GM23338 (cell line): ENCODE measurements at places on chromosomes 5 and 9. TPM values are rescaled to one million over a fixed set of nuclear protein-coding genes. Genes with fewer than 3 reads are reported as not detected.
A peak's percentile ranks its signal among the peaks of the same experiment; 100 is the strongest.

DNA sequence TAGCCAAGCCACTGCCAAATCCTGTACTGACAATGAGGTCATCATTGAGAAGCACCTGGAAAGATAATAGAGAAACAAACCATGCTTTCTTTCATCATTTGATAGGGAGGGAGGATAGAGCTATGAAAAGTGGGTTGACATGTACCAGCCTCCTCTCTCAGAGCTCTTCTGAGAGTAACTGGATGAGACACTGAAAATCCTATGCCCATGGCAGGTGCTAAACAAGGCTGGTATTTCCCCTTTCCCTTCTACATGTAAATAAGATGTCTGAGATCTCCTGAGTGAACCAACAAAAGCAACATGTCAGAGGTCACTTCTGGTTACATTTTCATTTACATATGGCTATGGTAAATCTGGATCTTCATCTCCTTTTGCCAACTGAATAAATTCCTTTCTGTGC lies 45.3 kb upstream of the TRAF1 start:
- H3K36me3 ChIP-seq = no peaks in the 10 kb centered on the region
- no peaks in the 10 kb centered on the region for H3K27me3 ChIP-seq
- peaks cover 7% of the 10 kb centered on the region for H3K4me1 ChIP-seq
- no peak overlapping the region for H3K4me3 ChIP-seq
- no peak for DNase-seq

DNA sequence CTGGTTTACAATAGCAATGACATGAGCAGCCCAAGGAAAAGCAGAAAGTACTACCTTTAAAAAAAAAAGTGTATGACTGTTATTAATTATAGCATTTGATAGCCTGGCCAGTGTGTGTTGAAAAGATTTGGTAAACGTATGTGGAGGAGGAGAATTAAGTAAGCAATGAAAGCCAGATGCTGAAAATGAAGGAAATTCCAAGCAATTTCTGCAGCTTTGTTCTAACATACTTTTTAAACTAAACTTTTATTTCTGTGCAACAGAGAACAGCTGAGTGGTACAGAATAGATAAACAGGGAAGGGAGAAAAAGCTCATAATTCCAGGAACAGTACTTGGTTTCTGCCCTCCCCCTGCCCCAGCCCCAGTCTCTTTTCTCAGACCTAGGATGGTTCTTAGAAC lies 252.6 kb downstream of the ADAMTSL1 start:
- H3K36me3 ChIP-seq = no peaks in the 10 kb centered on the region
- H3K4me3 ChIP-seq = no peak overlapping the region
- no peaks in the 10 kb centered on the region for H3K4me1 ChIP-seq
- H3K27ac ChIP-seq = no peak overlapping the region

GRCh38 chr5:54251981-54252380 lies 58.4 kb downstream of the ARL15 start:
- no peak overlapping the region for H3K4me3 ChIP-seq
- no peak overlapping the region for H3K27ac ChIP-seq
- H3K36me3 ChIP-seq = no peaks in the 10 kb centered on the region
- H3K27me3 ChIP-seq = no peaks in the 10 kb centered on the region
- no peaks in the 10 kb centered on the region for H3K4me1 ChIP-seq

GRCh38 chr9:34568774-34569173 lies 20.8 kb downstream of the CNTFR start:
- H3K27me3 ChIP-seq = no peaks in the 10 kb centered on the region
- no peak overlapping the region for H3K4me3 ChIP-seq
- peak; percentile 27 for DNase-seq

DNA sequence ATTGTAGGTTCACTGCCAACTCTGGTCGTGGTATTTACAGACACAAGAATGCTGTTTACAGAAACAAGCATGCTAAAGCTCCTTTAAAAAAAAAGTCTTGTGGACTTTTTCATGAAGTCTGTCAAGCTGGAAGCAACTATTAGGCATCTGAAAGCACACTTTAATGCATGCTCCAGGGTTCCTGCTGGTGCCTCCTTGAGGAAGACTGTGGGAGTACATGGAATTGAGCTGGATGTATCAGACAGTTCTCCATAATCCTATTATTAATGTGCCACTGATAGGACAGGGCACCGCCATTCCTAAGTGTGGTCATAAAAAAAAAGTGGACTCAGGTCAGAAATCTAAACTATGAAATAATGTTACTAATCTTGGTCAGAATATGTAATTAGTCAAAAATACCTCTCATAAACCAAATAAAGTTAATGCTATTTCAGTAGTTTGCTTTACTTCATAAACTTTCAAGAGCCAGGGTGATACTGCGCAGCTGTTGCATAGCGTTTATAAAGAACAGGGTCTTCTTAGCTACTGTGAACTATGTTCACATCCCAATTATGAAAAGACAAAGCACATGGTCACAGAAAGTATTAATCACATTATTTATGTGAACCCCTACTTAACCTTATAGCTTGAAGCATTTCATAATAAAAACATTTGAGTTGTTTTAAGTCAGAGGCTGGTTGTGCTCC lies 390.8 kb upstream of the PTGER4 start:
- no peak overlapping the region for H3K27ac ChIP-seq
- DNase-seq = peak; percentile 28
- H3K4me1 ChIP-seq = no peaks in the 10 kb centered on the region

- H3K4me3 ChIP-seq = no peak overlapping the region
- no peaks in the 10 kb centered on the region for H3K27me3 ChIP-seq
- no peaks in the 10 kb centered on the region for H3K4me1 ChIP-seq
- no peak overlapping the region for H3K27ac ChIP-seq
- H3K36me3 ChIP-seq = no peaks in the 10 kb centered on the region
Measured at GRCh38 chr9:19975499-19975898, 186.7 kb upstream of the SLC24A2 start.

DNA sequence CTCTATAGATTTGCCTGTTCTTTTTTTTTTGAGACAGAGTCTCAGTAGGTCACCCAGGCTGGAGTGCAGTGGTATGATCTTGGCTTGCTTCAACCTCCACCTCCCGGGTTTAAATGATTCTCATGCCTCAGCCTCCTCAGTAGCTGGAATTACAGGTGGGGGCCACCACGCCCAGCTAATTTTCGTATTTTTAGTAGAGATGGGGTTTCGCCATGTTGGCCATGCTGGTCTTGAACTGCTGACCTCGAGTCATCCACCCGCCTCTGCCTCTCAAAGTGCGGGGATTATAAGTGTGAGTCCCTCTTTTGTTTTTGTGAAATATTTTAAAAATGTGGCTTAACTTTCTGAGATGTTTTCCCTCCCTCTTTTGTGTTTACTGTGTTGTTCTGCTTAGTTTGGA lies 29.2 kb downstream of the HSPA4 start:
- no peaks in the 10 kb centered on the region for H3K4me1 ChIP-seq
- no peak overlapping the region for H3K4me3 ChIP-seq
- H3K36me3 ChIP-seq = peaks cover 33% of the 10 kb centered on the region
- DNase-seq = no peak
- no peaks in the 10 kb centered on the region for H3K27me3 ChIP-seq
- H3K27ac ChIP-seq = peak overlapping the region; percentile 23; the same call in 1 of the 2 replicates

DNA sequence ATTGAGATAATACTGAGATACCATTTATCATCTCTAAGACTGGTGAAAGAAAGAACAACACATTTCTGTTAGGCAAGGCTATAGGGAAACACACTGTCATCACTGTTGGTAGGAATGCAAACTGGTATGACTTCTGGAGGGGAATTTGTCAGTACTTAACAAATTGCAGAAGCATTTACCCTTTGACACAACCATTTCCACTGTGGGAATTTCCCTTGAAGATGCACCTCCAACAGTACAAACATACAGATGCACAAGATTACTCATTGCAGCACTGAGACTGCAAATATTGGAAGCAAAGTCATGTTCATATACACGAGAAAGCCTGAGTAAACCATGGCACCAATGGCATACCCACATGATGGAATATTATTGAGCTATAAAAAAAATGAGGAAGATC lies 17.6 kb downstream of the GM2A start:
- peaks cover 5% of the 10 kb centered on the region; the same call in 1 of the 2 replicates for H3K36me3 ChIP-seq
- H3K4me1 ChIP-seq = no peaks in the 10 kb centered on the region
- no peak overlapping the region for H3K4me3 ChIP-seq
- DNase-seq = no peak
- H3K27me3 ChIP-seq = no peaks in the 10 kb centered on the region

- no peak overlapping the region for H3K4me3 ChIP-seq
- no peaks in the 10 kb centered on the region for H3K27me3 ChIP-seq
- H3K4me1 ChIP-seq = peaks cover 5% of the 10 kb centered on the region; the same call in 1 of the 2 replicates
- H3K27ac ChIP-seq = no peak overlapping the region
- H3K36me3 ChIP-seq = no peaks in the 10 kb centered on the region
- DNase-seq = no peak
Measured at GRCh38 chr9:119597499-119597898, 228.3 kb upstream of the BRINP1 start.

DNA sequence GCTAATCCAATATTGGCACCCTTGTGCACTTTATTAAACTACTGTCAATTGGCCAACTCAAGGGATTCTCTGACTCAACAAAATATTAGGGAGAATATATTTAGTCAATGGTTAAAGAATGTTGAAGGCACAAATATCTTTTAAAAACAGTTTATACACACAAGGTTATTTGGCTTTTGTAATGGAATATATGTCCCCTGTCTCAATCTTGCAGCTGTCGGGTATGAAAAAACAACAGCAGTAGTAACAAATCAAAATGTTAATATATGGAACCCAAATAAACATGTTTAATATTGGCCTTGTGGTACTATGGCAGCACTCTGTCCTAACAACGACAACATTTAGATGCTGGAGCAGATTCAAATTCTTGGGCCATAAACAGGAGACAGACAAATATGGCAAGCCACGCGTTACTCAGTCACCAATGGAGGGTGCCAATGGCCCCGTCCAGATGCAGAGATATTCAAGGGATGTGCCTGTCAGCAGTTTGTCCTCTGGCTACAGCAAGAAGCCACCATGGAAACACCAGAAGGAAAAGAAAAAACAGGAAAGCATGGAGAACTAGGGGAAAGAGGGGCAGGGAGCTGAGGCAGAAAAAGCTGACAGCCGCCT lies 342.0 kb downstream of the NDUFS4 start:
- no peak for DNase-seq
- H3K36me3 ChIP-seq = no peaks in the 10 kb centered on the region
- H3K27me3 ChIP-seq = no peaks in the 10 kb centered on the region
- no peaks in the 10 kb centered on the region for H3K4me1 ChIP-seq

- H3K4me3 ChIP-seq = no peak overlapping the region
- H3K27me3 ChIP-seq = no peaks in the 10 kb centered on the region
- H3K27ac ChIP-seq = no peak overlapping the region
- peaks cover 29% of the 10 kb centered on the region for H3K4me1 ChIP-seq
Measured at GRCh38 chr5:15689836-15690235, 189.9 kb downstream of the FBXL7 start.

DNA sequence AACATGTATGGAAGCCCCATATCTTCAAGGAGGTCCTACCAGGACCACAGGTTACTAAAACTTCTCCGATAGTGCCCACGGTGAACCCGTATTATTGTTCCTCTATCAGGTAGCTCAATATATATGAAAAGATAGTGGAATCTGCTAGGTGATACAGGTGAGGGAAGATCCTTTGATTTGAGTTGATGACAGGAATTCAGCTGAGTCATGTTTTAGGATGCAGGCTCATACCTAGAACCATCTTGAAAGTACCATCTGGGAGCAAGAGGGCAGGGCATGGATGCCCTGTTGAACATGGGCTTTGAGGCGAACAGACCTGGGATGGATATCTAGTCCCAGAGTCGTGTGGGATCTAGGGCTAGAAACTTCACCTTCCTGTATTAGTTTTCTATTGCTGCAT lies 31.8 kb downstream of the UBLCP1 start:
- H3K27ac ChIP-seq = no peak overlapping the region
- DNase-seq = no peak
- H3K4me3 ChIP-seq = no peak overlapping the region
- no peaks in the 10 kb centered on the region for H3K36me3 ChIP-seq

DNA sequence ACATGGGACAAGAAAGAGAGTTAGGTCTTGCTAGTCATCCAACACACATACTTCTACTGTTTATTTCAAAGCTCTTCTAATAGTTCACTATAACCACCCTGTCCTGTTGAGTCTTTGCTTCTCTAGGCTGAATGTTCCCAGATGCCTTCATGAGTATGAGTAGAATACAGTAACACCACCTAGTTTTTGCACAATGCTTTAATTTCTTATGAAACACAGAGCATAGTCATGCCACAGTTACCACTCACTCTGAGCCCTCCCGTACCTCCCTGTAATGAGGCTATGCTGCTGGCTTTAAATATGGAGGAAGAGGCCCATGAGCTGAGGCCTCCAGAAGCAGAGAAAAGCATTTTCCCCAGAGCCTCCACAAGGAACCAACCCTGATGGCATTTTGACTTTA lies 75.0 kb upstream of the SLC1A3 start:
- H3K36me3 ChIP-seq = no peaks in the 10 kb centered on the region
- no peaks in the 10 kb centered on the region for H3K4me1 ChIP-seq
- no peak overlapping the region for H3K4me3 ChIP-seq
- H3K27me3 ChIP-seq = no peaks in the 10 kb centered on the region
- H3K27ac ChIP-seq = no peak overlapping the region

- no peak for DNase-seq
- no peaks in the 10 kb centered on the region for H3K36me3 ChIP-seq
- H3K27me3 ChIP-seq = no peaks in the 10 kb centered on the region
- peaks cover 8% of the 10 kb centered on the region; the same call in 1 of the 2 replicates for H3K4me1 ChIP-seq
- H3K4me3 ChIP-seq = no peak overlapping the region
Measured at GRCh38 chr5:59065554-59065953, 482.7 kb downstream of the RAB3C start.

DNA sequence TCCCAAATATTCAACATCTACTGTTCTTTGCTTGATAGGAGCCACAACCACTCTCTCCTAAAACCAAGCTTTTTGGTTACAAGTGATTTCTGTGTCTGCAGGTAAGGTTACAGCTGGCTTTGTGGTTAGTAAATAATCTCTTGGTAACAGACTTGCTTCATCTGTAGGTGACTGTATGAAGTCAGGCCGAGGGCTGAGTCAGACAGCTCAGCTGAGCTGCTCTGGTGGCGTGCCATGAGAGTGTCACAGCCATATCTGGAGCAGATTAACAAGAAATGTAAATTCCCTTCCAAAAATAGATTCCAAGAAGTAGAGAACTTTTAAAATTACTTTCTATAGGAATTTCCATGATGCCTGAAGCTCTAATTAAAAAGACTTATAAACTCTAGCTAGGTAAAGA lies 23.7 kb upstream of the TAS2R1 start:
- H3K4me3 ChIP-seq = no peak overlapping the region
- DNase-seq = no peak
- H3K36me3 ChIP-seq = no peaks in the 10 kb centered on the region
- no peaks in the 10 kb centered on the region for H3K4me1 ChIP-seq
- no peaks in the 10 kb centered on the region for H3K27me3 ChIP-seq

DNA sequence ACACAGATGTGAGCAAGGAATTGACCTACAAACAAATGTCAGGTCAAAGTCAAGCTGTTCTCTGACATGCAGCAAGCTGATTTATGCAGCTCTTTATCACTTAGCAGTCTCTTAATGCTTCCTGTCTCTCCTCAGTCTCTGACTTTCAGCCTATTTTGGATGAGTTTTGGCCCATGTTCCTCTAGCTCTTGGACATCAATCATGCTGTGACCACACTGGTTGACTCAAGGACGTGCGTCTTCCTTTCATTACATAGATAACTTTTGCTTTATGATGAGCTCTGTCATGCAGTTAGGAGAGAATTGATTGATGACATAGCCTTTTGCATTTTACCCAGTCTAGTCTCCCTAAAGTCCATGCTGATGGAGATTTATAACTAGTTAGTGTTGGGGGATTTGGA lies 9.4 kb upstream of the REEP5 start:
- H3K4me3 ChIP-seq = no peak overlapping the region
- H3K4me1 ChIP-seq = no peaks in the 10 kb centered on the region
- no peaks in the 10 kb centered on the region for H3K27me3 ChIP-seq
- no peak overlapping the region for H3K27ac ChIP-seq
- DNase-seq = no peak
- H3K36me3 ChIP-seq = no peaks in the 10 kb centered on the region

The CATSPER3 gene
- total RNA-seq = 0.74 TPM in 1 of 2 replicates, not detected in the other

The CDC14B gene
- total RNA-seq = 52.1 and 53.4 TPM in 2 replicates

The ZNF879 gene
- total RNA-seq = 3.5 and 5.6 TPM in 2 replicates

The HACD4 gene
- total RNA-seq = 2.2 and 2.5 TPM in 2 replicates

The APC gene
- total RNA-seq = 45.3 and 62.9 TPM in 2 replicates

The DMRTA1 gene
- total RNA-seq = 6.9 and 8.8 TPM in 2 replicates

The STK32A gene
- total RNA-seq = 2.0 and 2.8 TPM in 2 replicates

The PCDHA3 gene
- 4.0 TPM in 2 replicates for total RNA-seq

The CRHBP gene
- total RNA-seq = not detected in 2 replicates

The ZNF454 gene
- total RNA-seq = 5.9 and 12.8 TPM in 2 replicates
